Stimulated activated CD4-positive, alpha-beta T cell treated with anti-CD3 and anti-CD28 coated beads, Interleukin-15, amount 100 ng/mL, for 24 hours (primary cell): ENCODE measurements at places on chromosomes 16 and 17.

- no peak for DNase-seq
Measured at GRCh38 chr17:8913879-8914278, 46.4 kb upstream of the PIK3R6 start.

GRCh38 chr16:278863-279366 lies 1.5 kb upstream of the ARHGDIG start:
- DNase-seq, result peak; percentile 46

DNA sequence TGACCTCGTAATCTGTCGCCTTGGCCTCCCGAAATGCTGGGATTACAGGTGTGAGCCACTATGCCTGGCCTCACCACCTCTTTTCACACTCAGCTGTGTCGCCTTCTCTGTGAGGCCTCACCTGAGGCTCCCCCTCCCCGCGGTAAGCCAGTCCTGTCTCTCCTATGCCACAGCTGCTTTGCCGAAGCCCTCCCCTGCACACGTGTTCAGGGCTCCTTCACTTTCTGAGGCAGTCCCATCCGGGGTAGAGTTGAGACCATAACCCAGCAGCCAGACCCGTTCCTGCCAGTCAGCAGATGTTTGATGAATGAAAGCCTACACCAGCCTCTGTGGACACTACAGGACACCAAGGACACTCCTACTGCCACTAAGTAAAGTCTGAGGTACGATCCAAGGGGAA lies 10.6 kb downstream of the USP7 start:
- no peak for DNase-seq

GRCh38 chr17:4859816-4860625 lies 26.9 kb downstream of the MINK1 start:
- DNase-seq, result no peak

- no peak for DNase-seq
Measured at GRCh38 chr17:78598013-78598471, 20.8 kb upstream of the DNAH17 start.

- DNase-seq, result no peak
Measured at GRCh38 chr17:65405563-65405962, 155.9 kb downstream of the AXIN2 start.

- no peak for DNase-seq
Measured at GRCh38 chr17:31647661-31648060, 211.4 kb downstream of the COPRS start.

- DNase-seq, result no peak
Measured at GRCh38 chr17:63387656-63388340, 58.3 kb downstream of the CYB561 start.

GRCh38 chr16:89853306-89853993 lies 19.9 kb upstream of the TCF25 start:
- DNase-seq, result no peak

GRCh38 chr17:48429638-48430586 lies at the start of gene SKAP1:
SKAP1 (minus strand) TSS chr17:48430214.
- DNase-seq, result peak; percentile 78

- no peak for DNase-seq
Measured at GRCh38 chr17:62062944-62063343, 2.1 kb downstream of the MED13 start.

- no peak for DNase-seq
Measured at GRCh38 chr17:71110326-71110725, 941.0 kb downstream of the KCNJ2 start.
